ENCODE measurements at places on chromosomes 3 and 15.

DNA sequence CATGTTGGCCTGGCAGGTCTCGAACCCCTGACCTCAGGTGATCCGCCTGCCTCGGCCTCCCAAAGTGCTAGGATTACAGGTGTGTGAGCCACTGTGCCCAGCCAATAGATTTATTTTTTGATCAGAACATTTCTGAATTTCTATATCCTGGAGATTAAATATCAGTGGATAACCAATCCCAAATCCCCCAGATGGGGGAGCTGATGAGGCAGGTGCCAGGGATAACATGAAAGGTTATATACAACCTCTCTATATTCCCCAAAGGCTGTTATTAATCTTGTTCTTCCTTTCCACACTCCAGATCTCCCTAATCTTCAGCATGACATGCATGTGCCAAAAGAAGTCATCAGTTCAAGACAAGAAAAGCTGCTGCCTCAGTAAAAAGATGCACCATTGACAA, 112.3 kb downstream of the WDR76 start:
- DNase-seq = no peak

DNA sequence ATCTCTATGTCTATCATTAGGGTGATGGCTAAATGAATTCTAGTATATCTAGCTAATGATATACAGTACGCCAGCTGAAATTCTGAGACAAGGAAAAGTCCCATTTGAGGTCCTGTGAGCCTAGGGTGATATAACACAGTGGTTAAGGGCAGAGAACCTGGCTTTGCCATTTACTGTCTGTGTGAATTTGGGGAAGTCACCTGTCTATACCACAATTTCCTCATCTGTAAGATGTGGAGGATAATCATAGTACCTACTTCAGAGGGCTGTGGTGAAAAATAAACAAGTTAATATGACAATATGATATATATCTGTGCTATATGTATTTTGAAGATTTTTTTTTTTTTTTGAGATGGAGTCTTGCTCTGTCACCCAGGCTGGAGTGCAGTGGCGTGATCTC, 9.8 kb upstream of the ANKDD1A start:
- DNase-seq = no peak

DNA sequence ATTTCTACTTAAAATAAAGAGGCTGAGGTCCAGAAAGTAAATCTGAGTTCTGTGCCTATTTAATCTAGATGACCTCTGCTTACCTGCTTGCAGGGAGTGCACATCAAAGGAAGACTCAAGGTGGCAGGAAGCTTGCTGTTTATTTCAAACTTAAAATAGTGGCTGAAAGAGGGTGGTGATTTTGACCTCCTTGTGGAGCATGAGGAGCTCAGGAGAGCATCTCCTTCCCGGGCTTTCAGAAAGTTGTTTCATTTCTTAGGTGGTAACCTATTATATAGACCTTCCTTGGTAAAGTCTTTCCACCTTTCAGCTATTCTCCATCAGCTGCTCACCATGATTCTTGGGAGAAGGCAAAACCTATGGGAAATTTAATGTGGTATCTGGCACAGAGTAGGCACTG, 494 bp downstream of the GCSAM start:
- DNase-seq = no peak

DNA sequence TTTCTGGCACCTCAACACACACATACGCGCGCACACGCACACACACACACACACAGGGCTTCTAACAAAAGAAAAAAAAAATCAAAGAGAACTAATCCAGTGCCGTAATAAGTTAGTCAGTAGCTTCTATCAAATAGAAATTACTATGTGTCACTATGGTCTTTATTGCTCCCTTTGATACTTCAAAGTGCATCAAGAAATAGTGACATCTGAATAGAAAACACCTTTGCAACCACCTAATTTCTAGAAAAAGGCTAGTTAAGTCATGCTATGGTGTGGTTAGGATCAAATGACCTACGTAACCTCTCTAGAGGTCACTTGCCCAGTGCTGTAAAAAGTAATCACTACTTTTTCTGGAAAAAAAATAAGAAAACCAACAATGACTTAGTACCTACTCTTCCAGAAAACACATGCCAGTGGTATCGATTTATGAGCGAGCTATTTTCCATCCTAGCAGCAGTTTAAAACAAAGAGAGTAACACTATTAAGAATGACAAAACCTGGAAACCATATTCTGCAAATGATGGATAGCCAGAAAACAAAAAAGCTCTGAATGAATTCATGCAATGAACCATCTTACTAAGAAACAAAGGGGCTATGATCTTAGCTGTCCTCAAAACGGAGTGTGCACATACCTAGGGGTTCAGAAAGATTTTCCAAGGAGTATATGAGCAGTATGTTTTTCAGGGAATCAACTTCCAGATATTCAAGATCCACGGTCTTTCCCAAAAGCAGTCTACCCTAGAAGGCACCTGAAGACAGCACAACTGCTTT, 6.8 kb downstream of the AVEN start:
- no peak for DNase-seq

DNA sequence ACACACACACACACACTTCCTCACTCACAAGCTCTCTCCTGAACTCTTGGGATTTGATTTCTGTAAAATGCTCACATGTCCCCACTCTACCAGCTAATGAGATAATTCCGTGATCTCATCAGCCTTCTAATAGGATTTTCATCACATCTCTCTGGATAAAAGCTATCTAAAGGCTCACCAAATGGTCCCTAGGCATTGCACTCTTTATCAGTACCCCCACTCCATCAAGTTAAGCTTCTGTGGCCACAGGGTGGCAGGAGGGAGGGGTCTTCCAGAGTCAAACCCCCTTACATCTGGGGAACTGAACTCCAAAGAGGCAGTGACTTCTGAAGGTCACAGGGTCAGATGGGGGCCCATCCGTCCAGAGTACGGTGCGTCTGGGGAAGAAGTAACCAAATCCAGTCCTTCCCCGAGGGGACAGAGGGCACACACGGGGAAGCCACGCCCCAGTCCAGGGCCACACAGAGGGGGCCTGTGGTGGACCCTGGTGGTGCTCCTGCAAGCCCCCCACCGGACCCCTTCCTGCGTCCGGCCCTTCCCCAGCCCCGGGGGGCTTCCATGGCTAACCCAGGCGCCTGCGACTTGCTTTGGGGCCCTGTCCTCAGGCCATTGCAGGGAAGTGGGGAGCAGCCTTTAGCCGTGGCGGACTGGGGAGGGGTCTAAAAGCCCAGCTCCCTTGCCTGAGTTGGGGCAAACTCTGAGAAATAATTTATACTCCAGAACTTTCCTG, 25.5 kb downstream of the CPN2 start:
- no peak for DNase-seq

DNA sequence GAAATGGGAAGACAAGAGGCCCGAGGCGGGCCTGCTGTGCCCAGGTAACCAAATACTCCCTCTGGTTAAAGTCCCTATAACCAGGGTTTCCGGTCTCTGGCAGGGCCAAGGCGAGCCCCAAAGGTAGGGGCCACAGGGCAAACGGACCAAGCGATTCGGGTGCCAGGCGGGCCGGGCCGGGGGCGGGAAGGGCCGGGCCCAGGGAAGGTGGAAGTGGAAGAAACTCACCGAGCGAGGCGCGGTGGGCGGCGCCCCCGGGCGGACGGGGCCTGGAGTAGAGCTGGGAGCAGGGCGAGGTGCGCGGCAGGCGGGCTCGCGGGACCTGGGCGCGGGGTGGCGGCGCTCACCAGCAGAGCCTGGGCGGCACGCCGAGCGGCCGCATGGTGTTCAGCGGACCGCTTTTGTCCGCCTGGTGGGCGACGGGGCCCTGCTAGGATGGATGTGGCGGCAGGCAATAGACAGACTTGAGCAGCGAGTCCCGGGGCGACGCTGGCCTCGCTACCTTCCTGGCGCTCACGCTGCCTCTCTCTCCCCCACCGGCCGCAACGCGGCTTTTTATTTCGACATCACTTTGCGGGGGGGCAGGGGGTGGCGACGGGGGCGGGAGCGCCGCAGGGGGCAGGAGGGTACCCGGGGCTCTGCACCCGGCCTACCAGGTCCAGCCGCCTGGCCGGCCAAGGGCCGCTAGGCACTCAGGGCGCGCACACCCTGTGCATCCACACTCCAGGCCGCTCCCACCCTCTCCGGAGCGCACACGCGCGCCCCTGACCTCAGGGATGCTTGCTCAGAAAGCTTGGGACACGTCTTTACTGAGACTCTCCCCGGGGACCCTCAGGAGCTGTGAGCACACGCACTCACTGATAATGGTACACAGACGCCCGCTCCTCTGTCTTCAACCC, at the start of gene GATA2:
TSS of gene GATA2 (minus strand) at position 531 of the 899 bp plus-strand sequence. CDS start 6,170 bp downstream, outside the sequence.
- DNase-seq = peak; percentile 55
